ENCODE measurements at places on chromosomes 7 and 10. TPM values are rescaled to one million over a fixed set of nuclear protein-coding genes. Genes with fewer than 3 reads are reported as not detected.

GRCh38 chr10:116070743-116071320 lies 202.2 kb downstream of the GFRA1 start:
- H3K27me3 ChIP-seq: no peaks in the 10 kb centered on the region
- H3K4me3 ChIP-seq: no peak overlapping the region
- no peak for DNase-seq
- H3K27ac ChIP-seq: no peak overlapping the region
- no peaks in the 10 kb centered on the region for H3K36me3 ChIP-seq

GRCh38 chr10:132938472-132939339 lies 3.7 kb downstream of the CFAP46 start:
- DNase-seq: peak; percentile 18
- no peaks in the 10 kb centered on the region for H3K27me3 ChIP-seq
- H3K4me1 ChIP-seq: peaks cover 25% of the 10 kb centered on the region

KIAA1549 gene
- total RNA-seq: 15.4 TPM

DNA sequence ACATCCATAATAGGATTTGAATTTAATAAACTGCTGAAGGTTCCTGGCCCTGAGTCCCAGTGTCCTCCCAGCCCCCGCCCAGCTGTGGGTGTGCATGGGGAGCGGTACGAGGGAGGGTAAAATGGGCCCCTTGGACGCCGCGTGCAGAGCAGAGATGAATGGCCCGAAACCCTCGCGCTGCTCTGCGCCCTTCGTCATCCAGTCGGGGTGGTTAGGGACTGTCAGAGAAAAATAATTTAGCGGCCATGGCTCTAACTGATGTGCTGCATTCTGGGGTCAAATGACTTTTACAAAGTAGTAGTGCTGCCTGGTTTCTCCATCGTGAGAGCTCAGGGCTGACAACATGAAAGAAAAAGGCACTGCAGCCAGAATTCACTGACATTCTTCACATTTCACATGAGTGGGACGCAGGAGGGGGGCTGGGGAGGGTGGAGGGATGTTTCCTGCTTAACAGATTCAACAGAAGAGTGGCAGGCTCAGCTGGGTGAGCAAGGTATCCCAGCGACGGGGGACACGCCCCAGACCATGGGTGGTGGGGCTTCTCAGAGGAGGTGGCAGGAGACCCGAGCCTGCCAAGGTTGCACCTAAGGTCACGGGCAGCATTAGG lies 304.5 kb downstream of the WDR37 start:
- H3K4me1 ChIP-seq: peaks cover 4% of the 10 kb centered on the region
- no peaks in the 10 kb centered on the region for H3K27me3 ChIP-seq

DNA sequence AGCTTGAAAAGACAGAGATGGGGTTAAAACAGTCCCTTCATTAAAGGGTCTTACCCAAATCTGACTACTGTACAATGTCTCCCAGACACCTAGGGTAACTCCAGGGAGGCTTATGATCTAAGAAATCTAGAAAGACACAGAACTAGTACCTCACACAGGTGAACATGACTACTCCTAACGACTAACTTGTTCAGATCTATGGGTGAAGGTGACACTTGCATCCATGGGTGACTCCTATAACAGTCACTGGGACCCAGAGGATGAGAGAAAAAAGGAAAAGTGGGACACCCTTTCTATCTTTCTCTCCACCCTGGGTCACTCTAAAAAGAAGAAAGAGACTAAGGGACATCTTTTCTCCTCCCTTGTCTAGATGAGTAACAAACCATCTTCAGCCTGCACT lies 19.2 kb downstream of the AKR1C8 start:
- H3K27ac ChIP-seq: no peak overlapping the region
- H3K4me1 ChIP-seq: no peaks in the 10 kb centered on the region
- DNase-seq: no peak

DNA sequence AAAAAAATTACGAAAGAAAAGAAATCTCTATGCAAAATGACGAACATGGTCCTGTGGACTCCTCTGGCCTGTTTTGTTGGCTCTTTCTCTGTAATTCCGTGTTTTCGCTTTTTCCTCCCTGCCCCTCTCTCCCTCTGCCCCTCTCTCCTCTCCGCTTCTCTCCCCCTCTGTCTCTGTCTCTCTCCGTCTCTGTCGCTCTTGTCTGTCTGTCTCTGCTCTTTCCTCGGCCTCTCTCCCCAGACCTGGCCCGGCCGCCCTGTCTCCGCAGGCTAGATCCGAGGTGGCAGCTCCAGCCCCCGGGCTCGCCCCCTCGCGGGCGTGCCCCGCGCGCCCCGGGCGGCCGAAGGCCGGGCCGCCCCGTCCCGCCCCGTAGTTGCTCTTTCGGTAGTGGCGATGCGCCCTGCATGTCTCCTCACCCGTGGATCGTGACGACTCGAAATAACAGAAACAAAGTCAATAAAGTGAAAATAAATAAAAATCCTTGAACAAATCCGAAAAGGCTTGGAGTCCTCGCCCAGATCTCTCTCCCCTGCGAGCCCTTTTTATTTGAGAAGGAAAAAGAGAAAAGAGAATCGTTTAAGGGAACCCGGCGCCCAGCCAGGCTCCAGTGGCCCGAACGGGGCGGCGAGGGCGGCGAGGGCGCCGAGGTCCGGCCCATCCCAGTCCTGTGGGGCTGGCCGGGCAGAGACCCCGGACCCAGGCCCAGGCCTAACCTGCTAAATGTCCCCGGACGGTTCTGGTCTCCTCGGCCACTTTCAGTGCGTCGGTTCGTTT lies 83.5 kb upstream of the SLF2 start:
- no peak for DNase-seq
- peaks cover 56% of the 10 kb centered on the region for H3K4me1 ChIP-seq
- peaks cover 10% of the 10 kb centered on the region for H3K36me3 ChIP-seq
- H3K4me3 ChIP-seq: no peak overlapping the region

GRCh38 chr10:35460852-35461460 lies 124.6 kb downstream of the CCNY start:
- no peak overlapping the region for H3K27ac ChIP-seq
- DNase-seq: no peak
- H3K4me1 ChIP-seq: peaks cover 28% of the 10 kb centered on the region
- H3K4me3 ChIP-seq: no peak overlapping the region
- H3K36me3 ChIP-seq: no peaks in the 10 kb centered on the region

TBXAS1 gene
- 10.7 TPM for total RNA-seq

- H3K4me1 ChIP-seq: peaks cover 17% of the 10 kb centered on the region
- H3K4me3 ChIP-seq: no peak overlapping the region
- no peak for DNase-seq
- no peaks in the 10 kb centered on the region for H3K27me3 ChIP-seq
- no peaks in the 10 kb centered on the region for H3K36me3 ChIP-seq
- H3K27ac ChIP-seq: no peak overlapping the region
Measured at GRCh38 chr10:119301397-119301796, 94.0 kb downstream of the GRK5 start.

DNA sequence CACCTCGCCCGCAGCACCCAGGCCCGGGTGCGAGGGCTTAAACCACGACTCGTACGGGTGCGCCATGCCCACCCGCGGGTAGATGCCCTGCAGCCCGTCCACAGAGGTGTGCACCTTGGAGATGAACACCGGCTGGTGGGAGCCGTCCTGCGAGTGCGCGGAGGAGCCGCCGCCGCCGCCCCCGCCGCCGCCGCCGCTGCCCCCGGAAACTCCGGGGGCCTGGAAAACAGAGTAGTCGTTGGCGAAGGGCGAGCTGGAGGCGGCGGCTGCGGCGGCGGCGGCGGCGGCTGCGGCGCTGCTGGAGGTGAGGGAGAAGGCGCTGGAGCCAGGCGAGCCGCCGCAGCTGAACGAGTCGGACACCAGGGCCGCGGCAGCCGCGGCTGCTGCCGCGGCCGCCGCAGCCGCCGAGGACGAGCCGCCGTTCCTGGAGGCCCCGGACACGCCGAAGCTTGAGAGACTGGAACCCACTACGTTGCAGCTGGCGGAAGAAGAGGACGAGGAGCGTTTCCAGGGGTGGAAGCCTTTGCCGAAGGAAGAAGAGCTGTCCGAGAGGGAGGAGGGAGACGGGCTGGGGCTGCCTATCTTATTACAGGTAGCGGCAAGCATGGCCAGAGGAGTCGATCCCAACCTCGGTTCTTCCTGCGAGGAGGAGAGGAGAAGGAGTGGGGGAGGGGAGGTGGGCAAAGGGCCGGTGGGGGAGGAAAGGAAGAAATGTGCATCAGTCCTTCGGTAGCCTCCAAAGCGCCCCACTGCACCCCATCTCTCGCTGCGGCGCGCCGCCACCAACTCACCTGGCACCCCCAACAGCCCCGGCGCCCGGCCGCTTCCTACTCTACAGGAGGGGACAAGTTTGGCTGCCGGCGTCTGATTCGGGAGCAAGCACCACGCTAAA lies 1.3 kb downstream of the SP8 start:
- no peaks in the 10 kb centered on the region for H3K36me3 ChIP-seq
- peak overlapping the region; percentile 50 for H3K4me3 ChIP-seq
- H3K27me3 ChIP-seq: peaks cover 96% of the 10 kb centered on the region
- peaks cover 28% of the 10 kb centered on the region for H3K4me1 ChIP-seq

All from spinal cord (tissue), 10 donors.